ENCODE measurements at places on chromosomes 11 and 22. TPM values are rescaled to one million over a fixed set of nuclear protein-coding genes. Genes with fewer than 3 reads are reported as not detected.

GRCh38 chr22:28930357-28931007, 47.1 kb downstream of the ZNRF3 start:
- DNase-seq, result no peak
- H3K36me3 ChIP-seq, result no peaks in the 10 kb centered on the region
- peaks cover 38% of the 10 kb centered on the region for H3K4me1 ChIP-seq
- H3K4me3 ChIP-seq, result no peak overlapping the region

DNA sequence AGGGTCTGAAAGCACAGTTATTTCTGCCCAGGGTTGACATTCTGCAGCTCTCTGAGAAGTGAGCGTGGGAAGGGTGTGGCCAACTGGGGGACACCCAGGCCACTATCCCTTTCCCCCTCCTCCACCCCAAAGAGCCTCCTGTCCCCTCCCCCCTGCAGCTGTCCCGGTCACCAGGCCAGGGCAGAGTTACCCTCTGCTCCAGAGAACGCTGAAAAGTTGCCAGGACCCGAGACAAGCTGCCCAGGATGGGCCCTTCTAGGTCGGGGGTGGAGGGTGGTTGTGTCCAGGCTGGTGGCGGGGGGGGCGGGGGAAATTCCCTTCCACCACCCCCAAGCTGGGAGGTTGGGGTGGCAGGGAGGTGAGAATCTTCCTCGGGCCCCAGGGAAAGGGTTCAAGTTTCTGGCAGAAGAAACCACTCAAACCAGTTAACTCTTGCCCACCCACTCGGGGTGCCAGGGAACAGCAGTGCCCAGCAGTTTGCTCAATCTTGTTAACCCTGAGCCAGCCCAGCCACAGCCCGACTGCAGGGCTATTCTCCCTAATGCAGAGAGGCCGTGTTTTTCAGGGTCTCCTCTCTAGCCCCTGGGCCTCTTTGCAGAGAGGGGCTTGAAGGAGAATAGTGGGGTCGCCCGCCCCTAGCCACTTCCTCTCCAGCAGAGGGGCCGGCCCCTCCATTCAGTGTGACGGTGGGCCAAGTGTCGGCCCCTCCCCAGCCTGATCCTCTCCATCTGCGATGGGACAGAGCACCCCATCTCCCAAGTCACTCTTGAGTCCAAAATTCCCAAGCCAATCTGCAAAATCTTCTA, 697 bp downstream of the LGALS1 start:
- DNase-seq, result peak; percentile 45
- H3K27ac ChIP-seq, result peak overlapping the region; percentile 92
- H3K27me3 ChIP-seq, result no peaks in the 10 kb centered on the region

GRCh38 chr11:75011357-75011756, 22.6 kb downstream of the NEU3 start:
- H3K4me3 ChIP-seq, result no peak overlapping the region
- H3K27ac ChIP-seq, result no peak overlapping the region
- H3K27me3 ChIP-seq, result no peaks in the 10 kb centered on the region
- no peaks in the 10 kb centered on the region for H3K4me1 ChIP-seq
- H3K36me3 ChIP-seq, result peaks cover 13% of the 10 kb centered on the region
- no peak for DNase-seq

GRCh38 chr22:26893173-26894110, 236.1 kb downstream of the MIAT start:
- H3K4me3 ChIP-seq, result no peak overlapping the region
- no peaks in the 10 kb centered on the region for H3K27me3 ChIP-seq
- peak; percentile 39 for DNase-seq
- H3K27ac ChIP-seq, result no peak overlapping the region
- H3K4me1 ChIP-seq, result peaks cover 23% of the 10 kb centered on the region
- H3K36me3 ChIP-seq, result no peaks in the 10 kb centered on the region

GRCh38 chr22:32712644-32713355, 88.7 kb upstream of the TIMP3 start:
- no peak overlapping the region for H3K4me3 ChIP-seq
- H3K36me3 ChIP-seq, result no peaks in the 10 kb centered on the region
- DNase-seq, result no peak

DNA sequence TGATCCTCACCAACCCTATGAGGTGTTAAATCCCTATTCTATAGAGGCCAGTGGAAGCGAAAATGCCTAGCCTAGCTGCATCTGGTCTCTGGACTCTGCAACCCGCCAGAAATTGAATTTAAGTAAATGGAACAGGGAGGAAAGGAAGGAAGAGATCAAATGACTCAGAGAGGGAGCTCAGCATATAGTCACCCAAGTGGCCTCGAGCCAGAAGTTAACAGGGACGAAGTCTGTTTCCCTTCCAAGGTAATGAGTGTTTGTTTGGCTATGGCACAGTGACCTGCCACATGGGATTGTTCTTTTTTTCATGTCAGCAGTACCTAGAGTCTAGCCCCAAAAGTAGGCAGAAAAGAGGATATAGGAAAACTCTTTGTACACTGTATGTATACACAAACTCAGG, 66.3 kb downstream of the PAK1 start:
- no peak overlapping the region for H3K27ac ChIP-seq
- no peak for DNase-seq
- no peak overlapping the region for H3K4me3 ChIP-seq
- peaks cover 36% of the 10 kb centered on the region for H3K4me1 ChIP-seq

GRCh38 chr11:26974069-26974783, 19.7 kb upstream of the FIBIN start:
- H3K4me3 ChIP-seq, result no peak overlapping the region
- DNase-seq, result no peak
- H3K4me1 ChIP-seq, result no peaks in the 10 kb centered on the region
- H3K27ac ChIP-seq, result no peak overlapping the region

DNA sequence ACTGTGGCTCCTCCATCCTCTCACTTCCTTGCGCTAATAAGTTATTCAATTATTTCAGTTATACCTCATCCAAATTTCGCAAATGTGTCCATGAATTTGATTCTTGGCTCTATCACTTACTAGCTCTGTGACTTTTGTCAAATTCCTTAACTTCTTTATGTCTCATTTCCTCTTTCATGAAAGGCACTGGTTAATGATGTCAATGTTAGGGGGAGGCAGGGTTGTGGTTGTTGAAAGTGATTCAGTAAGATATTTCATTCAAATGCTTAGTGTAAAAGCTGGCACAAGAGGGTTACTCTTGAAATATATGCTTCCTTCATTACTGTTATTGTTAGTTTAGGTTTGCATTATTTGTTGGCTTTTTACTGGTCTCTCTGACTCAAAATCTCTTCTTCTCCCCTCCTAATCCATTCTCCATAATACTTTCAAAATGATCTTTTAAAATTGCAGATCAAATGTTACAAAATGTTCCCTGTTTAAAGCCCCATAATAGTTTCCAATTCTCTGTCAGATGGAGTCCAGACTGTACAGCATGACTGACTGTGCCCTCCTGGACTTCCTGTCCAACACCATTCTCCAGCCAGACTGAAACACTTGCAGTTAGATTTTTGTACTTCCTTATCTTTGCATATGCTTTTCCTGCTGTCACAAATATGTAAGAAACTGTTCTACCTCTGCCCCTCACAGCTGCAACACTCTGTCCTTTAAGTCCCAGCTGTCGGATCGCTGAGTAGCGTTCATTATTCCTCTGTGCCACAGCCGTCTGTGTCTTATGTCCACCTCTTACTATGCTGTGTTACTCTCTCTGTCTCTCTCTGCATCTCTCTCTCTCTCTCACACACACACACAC, 510.6 kb upstream of the RAG2 start:
- H3K27me3 ChIP-seq, result no peaks in the 10 kb centered on the region
- H3K36me3 ChIP-seq, result no peaks in the 10 kb centered on the region
- H3K4me3 ChIP-seq, result no peak overlapping the region
- no peak overlapping the region for H3K27ac ChIP-seq
- H3K4me1 ChIP-seq, result no peaks in the 10 kb centered on the region
- no peak for DNase-seq

- peaks cover 28% of the 10 kb centered on the region for H3K4me1 ChIP-seq
- H3K27ac ChIP-seq, result no peak overlapping the region
- no peaks in the 10 kb centered on the region for H3K27me3 ChIP-seq
- no peak overlapping the region for H3K4me3 ChIP-seq
Observed at GRCh38 chr22:21839765-21840140, 27.7 kb downstream of the MAPK1 start.

GRCh38 chr11:31799435-31800397, 11.4 kb downstream of the PAX6 start:
- H3K4me3 ChIP-seq, result no peak overlapping the region
- H3K27me3 ChIP-seq, result peaks cover 60% of the 10 kb centered on the region
- H3K27ac ChIP-seq, result no peak overlapping the region

DNA sequence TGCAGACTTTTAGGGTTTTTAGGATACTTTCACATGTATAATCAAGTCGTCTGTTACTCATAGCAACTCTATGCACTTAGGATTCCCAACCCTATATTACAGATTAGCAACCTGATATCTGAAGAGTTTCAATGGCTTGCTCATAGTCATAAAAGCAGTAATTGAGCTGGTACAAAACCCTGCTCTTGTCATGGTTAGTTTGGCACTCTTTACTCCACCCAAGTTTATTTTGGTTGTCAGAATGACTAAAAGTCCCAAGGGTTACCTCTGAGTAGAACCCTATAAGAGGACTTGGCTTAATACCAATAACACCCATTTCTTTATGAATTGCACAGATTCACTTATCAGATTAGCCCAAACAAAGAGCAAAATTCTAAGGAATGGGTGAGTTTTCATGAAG, 550.6 kb downstream of the SOX6 start:
- H3K27me3 ChIP-seq, result no peaks in the 10 kb centered on the region
- H3K4me1 ChIP-seq, result no peaks in the 10 kb centered on the region
- H3K36me3 ChIP-seq, result no peaks in the 10 kb centered on the region
- H3K27ac ChIP-seq, result no peak overlapping the region
- H3K4me3 ChIP-seq, result no peak overlapping the region

GRCh38 chr11:35419184-35419829, at the start of gene SLC1A2:
Gene SLC1A2 (minus strand): TSS chr11:35419558. CDS start chr11:35418966, 592 bp downstream.
- no peaks in the 10 kb centered on the region for H3K36me3 ChIP-seq
- H3K27me3 ChIP-seq, result peaks cover 26% of the 10 kb centered on the region
- peak within 1 kb of the TSS; percentile 53 for H3K4me3 ChIP-seq
- no peak within 1 kb of the TSS for H3K27ac ChIP-seq
- no peak for DNase-seq

DNA sequence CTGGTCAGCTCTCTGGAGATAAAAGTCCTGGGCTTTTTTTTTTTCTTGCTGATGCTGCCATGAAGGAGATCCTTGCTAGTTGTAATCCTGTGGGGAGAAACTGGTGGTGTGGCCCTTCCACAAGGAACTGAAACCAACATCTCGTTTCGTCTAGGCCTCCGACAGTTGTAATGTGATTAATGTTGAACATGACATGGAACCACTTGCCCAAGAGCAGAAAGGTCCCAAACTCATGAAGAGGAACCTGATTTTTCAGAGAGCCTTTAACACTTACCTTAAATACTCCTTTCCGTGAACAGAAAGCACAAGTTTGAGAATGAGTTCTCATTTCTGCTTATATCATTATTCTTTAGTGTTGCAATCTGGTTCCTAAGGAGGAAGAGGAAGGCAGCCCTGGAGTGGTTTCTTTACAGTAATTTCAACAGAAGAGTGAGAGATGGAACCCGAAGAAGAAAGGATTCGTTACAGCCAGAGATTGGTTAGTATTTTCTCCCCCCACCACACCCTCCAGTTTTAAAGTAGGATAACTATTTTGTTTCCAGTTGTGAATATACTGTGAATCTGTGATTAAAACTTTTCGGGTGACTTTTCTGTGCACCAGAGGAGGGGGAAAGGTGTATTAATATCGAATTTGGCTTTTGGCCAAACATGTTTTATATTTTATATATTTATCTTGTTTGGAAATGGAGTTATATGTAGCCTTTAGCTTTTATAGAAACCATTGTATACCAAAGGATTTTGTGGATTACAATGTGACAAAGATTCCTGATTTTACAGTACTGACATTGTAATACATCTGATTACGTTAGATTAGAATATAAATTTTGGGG, 2.0 kb downstream of the KDM2A start:
- no peaks in the 10 kb centered on the region for H3K27me3 ChIP-seq
- peaks cover 1% of the 10 kb centered on the region for H3K36me3 ChIP-seq
- peak overlapping the region; percentile 74 for H3K4me3 ChIP-seq
- H3K4me1 ChIP-seq, result peaks cover 37% of the 10 kb centered on the region
- no peak for DNase-seq
- H3K27ac ChIP-seq, result peak overlapping the region; percentile 99

GRCh38 chr11:22635689-22636088, 10.1 kb upstream of the FANCF start:
- no peak overlapping the region for H3K4me3 ChIP-seq
- no peaks in the 10 kb centered on the region for H3K27me3 ChIP-seq
- H3K36me3 ChIP-seq, result no peaks in the 10 kb centered on the region
- DNase-seq, result no peak

DNA sequence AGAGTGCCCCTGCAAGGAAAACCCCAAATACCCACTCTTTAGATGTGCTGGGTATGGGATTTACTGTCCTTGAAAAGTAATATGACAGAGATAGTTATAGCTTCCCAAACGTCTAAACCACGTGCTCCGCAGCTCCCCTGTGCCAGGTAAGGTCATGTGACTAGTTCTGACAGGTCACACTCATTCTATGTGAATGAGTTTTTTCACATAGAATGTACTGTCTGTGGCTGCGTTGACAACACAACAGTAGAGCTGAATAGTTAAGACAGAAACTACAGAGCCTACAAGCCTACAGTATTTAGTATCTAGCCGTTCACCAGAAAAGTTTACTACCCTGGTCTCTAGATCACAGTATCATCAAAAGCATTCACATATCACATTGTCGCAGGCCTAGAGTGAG, 236.2 kb downstream of the ETS1 start:
- H3K4me1 ChIP-seq, result no peaks in the 10 kb centered on the region
- no peak overlapping the region for H3K4me3 ChIP-seq
- H3K36me3 ChIP-seq, result no peaks in the 10 kb centered on the region
- no peak overlapping the region for H3K27ac ChIP-seq

- no peaks in the 10 kb centered on the region for H3K36me3 ChIP-seq
- H3K27me3 ChIP-seq, result no peaks in the 10 kb centered on the region
- no peak overlapping the region for H3K4me3 ChIP-seq
- H3K27ac ChIP-seq, result no peak overlapping the region
Observed at GRCh38 chr22:49257551-49257961, 570.1 kb downstream of the BRD1 start.

GRCh38 chr11:109378034-109378433, 44.0 kb upstream of the C11orf87 start:
- H3K27ac ChIP-seq, result no peak overlapping the region
- no peak overlapping the region for H3K4me3 ChIP-seq
- H3K36me3 ChIP-seq, result no peaks in the 10 kb centered on the region
- H3K4me1 ChIP-seq, result no peaks in the 10 kb centered on the region

The DRICH1 gene
- total RNA-seq, result 0.49 TPM

The APOL5 gene
- not detected for total RNA-seq

The OR5B12 gene
- total RNA-seq, result not detected

The PHOX2A gene
- total RNA-seq, result not detected

The AIFM3 gene
- 5.9 TPM for total RNA-seq
